Lower leg skin (tissue), 4 donors: ENCODE measurements at places on chromosomes 3 and 15. TPM values are rescaled to one million over a fixed set of nuclear protein-coding genes. Genes with fewer than 3 reads are reported as not detected.

Gene SLC6A20
- 0.55 TPM for total RNA-seq

Gene CLN6
- 14.5 TPM for total RNA-seq

Gene SEMA3F
- total RNA-seq: 113 TPM

Gene CNTN4
- total RNA-seq: 6.1 TPM

Gene SPRED1
- 11.8 TPM for total RNA-seq

Gene DNAH12
- total RNA-seq: under 0.01 TPM

Gene ILDR1
- 2.0 TPM for total RNA-seq

Gene BFSP2
- total RNA-seq: not detected

Gene ZDHHC23
- 11.9 TPM for total RNA-seq

Gene KCNMB3
- total RNA-seq: 0.19 TPM

Gene SLC28A1
- not detected for total RNA-seq

Gene KCNAB1
- total RNA-seq: 2.9 TPM
